Stimulated activated CD8-positive, alpha-beta memory T cell treated with anti-CD3 and anti-CD28 coated beads, Interleukin-15, amount 100 ng/mL, for 4 hours (primary cell): ENCODE measurements at places on chromosomes 11 and 22.

GRCh38 chr22:49569286-49570031 lies 258.2 kb downstream of the BRD1 start:
- DNase-seq, result no peak

- no peak for DNase-seq
Observed at GRCh38 chr11:120055646-120056045, 82.3 kb downstream of the TRIM29 start.

- DNase-seq, result no peak
Observed at GRCh38 chr11:103339485-103339857, 230.2 kb downstream of the DYNC2H1 start.

DNA sequence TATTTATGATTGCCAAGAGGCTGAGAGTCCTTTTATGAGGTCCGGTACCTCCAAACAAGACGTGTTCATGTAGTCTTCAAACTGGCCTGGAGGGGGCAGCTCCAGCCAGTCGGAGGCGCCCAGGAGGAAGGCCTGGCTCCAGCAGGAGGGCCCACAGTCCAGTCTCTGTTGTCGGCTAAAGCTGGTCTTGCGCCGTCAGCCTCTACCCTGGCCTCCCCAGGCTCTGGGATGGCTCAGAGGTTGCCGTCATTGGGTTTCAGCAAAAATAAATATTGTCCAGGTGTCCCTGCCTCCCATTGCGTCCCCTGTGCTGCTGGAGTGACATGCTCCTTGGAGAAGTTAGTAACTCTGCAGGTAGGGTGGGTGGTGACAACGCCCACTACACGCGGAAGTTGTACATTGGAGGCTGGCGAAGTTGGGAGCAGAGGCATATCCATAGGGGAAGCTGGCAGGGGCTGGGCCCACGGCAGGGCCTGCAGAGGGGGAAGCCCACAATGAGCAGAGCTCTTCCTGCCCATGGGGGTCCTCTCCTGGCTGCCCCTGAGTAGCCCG lies 1.0 kb upstream of the SLC25A1 start:
- DNase-seq, result no peak

DNA sequence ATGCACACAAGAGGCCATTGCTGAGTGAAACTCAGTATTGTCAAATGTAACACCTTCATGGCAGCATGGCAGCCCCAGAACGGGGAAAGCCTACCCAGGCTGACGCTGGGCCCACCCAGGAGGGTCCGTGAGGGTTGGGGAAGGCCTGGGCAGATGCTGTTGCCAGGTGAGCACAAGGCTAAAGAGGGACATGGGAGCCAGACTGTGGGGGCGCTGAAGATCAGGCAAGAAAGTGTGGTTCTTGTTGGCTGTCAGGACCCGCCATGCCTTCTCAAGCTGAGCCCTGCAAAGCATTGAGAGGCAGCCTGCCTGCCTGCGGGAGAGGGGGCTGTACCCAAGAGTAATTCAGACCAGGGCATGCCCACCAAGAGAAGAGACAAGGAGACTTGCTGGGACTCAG lies 85.0 kb upstream of the PITPNB start:
- no peak for DNase-seq

DNA sequence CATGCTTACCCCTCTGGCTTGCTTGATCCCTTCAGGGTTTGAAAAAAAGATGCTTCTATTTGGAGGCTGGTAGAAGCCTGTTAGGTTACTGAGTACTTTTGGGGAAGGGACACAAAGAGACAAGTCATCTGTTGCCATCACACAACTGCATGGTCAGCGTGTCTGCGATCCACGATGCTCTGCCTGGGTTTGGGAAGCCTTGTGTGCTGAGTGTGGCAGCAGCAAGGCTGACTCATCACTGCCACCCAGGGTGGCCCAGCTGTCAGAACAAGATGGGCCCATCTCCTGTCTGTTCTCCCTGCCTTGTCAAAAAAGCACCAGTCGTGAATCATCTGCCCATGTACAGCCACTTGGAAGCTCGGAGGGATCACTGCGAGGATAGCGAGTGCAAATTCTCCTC lies 26.2 kb downstream of the UBASH3B start:
- no peak for DNase-seq

GRCh38 chr11:98056945-98057344 lies 963.8 kb upstream of the CNTN5 start:
- DNase-seq, result no peak

- no peak for DNase-seq
Observed at GRCh38 chr11:121282386-121282785, 10.2 kb upstream of the SC5D start.

DNA sequence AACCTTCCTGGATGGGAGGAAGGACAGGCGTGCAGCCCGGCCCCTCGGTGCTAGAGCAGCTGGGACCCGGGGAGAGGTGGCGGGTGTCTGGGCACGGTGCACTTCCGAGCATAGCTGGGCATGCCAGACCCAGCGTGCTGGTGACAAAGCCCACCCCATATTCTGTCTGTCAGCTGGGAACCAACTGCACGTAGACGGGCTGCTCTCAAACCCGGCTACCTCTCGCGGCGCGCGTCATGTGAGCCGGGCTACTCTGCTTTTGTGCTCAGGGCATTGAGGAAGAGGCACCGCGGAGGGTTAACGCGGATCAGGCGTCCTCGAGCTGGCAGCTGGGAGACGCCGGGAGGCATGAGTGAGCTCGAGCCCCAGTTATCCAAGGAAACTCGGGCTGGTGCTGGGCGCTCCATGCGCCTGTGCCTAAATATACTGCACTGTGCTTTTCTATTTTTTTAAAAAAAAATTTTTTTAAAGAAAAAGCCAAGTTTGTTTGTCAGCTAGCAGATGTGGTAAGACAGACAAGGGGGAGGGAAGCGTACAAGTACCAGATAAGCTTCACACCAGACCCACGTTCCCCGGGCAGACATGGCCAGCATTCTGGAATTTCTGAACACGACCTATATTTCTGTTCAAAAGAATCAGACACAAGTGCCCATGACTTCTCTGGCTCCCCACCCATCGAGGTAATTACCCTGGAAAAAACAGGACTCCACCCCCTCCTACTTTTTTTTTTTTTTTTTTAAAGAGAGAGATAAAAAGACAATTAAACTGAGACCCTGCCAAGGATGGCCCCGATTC lies 425.6 kb downstream of the SHANK2 start:
- DNase-seq, result no peak

- no peak for DNase-seq
Observed at GRCh38 chr11:19674836-19675235, 37.8 kb upstream of the NAV2 start.

GRCh38 chr11:70109903-70110302 lies 31.8 kb downstream of the ANO1 start:
- DNase-seq, result no peak

DNA sequence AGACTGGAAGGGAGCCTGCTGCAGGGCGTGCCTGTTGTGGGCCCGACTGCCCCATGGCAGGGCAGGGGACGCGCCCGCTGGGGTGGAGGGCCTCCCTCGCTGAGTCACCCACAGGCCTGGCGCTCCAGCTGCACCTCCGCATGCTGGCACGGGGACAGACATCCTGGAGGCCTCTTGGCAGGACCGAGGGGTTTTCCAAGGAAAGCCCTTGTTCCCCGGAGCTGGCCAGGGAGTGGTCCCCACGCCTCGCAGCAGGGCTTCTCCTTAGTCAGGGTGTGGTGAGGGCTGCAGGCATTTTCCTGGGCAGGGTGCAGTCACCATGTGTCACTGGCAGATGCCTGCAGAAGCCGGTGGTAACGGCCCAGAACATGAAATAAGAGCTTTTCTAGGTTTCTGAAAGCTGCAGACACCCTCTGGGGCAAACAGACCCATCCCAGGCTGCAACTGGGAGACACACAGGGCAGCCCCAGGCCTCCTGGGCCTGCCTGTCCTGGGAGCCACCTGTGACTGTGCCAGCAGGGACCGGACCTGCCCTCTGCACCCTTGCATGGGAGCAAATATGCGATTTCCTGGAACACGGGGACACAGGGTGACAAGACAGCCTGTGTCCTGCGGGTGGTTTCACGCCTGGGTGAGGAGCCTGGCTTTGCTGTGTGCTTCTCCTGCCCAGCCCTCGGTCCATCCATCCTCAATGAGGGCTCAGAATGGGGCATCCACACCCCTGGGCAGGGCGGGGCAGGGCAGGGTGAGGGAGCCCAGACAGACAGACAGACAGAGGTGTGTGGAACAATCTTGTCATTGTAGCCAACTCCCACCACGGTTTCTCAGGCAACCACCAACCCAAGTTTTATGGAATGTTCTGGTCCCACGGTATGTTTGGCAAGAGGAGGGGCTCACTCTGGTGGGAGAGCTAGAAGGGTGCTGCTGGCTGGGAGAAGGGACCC lies 43.2 kb upstream of the FADD start:
- DNase-seq, result no peak

GRCh38 chr11:2129699-2130366 lies 9.4 kb downstream of the IGF2 start:
- DNase-seq, result no peak

DNA sequence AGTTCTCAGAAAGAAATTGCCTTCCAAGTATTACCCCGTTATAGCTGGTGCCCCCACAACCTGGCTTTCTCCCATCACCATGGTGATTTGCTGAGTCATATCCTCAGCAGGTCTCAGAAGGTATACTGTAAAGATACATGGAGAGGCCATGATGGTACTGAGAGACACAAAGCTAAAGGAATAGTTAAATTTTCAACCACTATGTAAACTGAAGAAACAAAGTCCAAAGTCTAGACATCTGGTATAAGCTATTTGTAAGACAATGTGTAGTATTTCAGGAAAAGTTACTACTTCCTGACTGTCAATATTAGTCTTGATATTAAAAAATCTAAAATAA lies 377.1 kb downstream of the DCDC1 start:
- no peak for DNase-seq

- DNase-seq, result no peak
Observed at GRCh38 chr11:2222451-2222850, 47.9 kb downstream of the ASCL2 start.

- DNase-seq, result no peak
Observed at GRCh38 chr22:18994701-18995326, 58.7 kb upstream of the PRODH start.

DNA sequence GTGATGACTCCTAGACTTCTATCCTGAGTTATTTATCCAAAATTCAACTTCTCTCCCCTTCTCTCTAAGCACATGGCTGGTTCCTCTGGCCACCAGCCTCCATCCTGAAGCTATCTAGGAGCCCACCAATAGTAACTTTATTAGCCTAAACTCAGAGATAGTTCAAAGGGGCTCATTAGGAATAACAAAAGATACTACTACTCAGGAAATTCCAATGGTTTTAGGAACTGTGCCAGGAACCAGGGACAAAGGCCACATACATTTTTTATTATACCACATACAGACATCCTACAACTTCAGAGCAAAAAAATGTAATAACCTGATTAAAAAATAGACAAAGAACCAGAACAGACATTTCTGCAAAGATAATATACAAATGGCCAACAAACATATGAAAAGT lies 27.9 kb downstream of the SLC25A17 start:
- no peak for DNase-seq

DNA sequence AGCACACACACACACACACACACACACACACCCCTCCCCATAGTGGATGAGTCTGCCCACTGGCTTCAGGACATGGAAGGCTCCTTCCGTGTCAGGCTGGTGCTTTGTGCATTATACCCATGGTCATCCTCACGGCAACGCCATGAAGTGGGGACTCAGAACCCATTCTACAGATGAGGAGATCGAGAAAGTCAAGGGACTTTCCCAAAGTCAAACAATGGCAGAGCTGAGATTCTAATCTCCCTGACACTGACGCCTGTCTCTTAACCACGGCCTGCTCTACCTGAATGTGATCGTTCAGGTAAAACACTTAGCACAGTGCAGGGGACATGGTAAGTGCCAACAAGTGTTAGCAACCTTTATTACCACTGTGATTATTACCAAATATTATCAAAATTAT lies 4.3 kb upstream of the MN1 start:
- DNase-seq, result no peak

DNA sequence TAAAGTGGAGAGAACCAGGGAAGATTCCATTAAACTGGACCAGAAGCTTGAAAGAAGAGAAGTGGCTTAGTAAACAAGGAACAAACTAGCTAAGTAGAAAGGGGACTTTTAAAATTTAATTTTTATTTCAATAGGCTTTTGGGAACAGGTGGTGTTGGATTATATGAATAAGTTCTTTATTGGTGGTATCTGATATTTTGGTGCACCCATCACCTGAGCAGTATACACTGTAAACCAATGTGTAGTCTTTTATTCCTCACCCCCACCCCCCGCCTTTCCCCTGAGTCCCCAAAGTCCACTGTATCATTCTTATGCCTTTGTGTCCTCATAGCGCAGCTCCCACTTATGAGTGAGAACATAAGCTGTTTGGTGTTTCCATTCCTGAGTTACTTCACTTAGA lies 7.4 kb downstream of the ACAT1 start:
- DNase-seq, result no peak

GRCh38 chr11:36931139-36931538 lies 333.1 kb upstream of the RAG2 start:
- no peak for DNase-seq

DNA sequence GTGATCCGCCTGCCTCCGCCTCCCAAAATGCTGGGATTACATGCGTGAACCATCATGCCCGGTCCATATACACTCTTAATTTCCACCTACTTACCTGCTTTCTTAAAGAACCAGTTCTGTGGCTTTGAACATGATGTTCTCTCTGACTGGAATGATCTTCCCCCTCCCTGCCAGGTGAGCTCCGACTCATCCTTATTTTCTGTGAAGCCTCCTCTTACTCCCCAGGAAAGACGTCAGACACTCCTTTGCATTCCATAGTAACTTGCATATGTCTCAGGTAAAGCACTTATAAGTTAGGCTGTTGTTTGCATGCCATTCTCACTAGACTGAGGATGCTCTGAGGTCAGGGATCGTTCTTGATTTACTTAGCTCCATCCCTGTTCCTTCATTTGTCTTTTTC lies 91.8 kb upstream of the RAB1B start:
- DNase-seq, result no peak

DNA sequence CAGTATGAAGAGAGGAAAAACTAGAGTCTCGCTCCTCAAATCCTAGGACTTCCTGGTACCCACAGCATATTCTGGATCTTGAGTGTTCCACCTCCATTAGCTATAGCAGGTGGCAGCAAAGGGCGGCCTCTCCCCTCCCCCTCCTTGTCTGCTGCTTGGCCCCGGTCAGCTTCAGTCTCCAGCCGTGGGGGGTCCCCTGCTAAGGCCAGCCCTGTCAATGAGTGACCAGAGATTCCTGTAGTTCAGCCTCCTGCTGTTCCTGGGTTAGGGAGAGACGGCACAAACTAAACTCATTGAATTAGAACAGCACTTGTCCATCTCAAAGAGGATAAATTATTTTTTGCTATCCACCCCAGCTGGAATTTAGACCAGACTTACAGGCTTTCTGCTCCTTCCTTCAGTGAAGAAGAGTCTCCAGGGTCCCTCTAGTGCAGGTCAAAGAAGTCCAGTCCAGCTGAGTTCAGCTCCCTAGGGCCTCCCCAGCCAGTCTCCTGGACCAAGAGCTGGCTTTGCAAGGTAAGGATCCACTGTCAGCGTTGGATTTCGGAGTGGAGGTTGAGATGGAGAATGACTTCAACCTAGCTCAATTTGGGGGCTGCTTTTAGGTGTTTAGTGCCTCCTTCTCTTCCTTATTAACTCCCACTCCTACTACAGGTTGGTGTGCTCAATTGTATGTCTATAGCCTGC lies 1.1 kb upstream of the PHLDB1 start:
- no peak for DNase-seq

- no peak for DNase-seq
Observed at GRCh38 chr22:43744700-43745410, 67.2 kb downstream of the EFCAB6 start.
